Stimulated activated CD8-positive, alpha-beta memory T cell treated with anti-CD3 and anti-CD28 coated beads, Interleukin-15, amount 100 ng/mL, for 1 hour (primary cell): ENCODE measurements at places on chromosomes 6 and 20.

GRCh38 chr6:24931296-24931695 is 4.5 kb downstream of the RIPOR2 start:
- no peak for DNase-seq

DNA sequence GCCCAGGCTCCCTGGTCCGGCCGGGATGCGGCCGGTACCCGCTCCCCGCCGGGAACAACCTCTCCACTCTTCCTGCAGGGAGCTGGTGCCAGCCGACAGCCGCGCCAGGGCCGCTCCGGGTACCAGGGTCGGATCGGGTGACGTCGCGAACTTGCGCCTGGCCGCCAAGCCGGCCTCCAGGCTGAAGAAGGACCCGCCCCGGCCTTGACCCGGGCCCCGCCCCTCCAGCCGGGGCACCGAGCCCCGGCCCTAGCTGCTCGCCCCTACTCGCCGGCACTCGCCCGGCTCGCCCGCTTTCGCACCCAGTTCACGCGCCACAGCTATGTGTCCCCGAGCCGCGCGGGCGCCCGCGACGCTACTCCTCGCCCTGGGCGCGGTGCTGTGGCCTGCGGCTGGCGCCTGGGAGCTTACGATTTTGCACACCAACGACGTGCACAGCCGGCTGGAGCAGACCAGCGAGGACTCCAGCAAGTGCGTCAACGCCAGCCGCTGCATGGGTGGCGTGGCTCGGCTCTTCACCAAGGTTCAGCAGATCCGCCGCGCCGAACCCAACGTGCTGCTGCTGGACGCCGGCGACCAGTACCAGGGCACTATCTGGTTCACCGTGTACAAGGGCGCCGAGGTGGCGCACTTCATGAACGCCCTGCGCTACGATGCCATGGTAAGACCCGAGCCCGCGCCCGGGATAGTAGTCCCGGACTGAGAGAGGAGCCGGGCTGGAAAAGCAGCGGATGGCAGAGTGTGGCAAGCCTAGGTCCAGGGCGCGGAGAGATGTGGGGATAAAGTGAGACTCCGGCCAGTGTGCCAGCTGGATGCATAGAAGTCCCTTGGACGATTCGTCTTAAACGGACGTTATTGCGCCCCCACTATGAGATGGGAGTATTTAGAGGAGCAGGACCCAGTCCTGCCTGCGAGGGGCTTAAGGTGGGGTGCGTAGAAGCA is at the start of gene NT5E:
NT5E (plus strand) TSS at position 266 of the 942 bp plus-strand sequence; CDS start at position 323, 57 bp downstream.
- no peak for DNase-seq

DNA sequence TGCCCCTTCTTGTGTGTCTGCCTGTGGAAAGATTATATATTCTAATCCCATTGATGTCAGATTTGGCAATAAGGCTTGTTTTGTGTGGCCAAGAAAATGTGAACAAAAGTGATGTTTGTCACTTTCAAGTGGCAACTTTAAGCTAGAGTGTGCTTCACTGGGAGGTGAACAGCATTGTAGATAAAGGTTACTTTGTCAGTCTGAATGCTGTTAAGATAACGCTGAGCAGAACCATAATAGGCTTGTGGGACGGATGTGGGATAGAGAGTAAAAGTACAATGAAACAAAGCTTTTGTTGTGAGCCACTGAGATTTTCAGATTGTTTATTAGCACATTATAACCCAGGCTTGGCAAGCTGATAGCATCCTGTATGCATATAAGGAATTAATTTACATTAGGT is 303.8 kb upstream of the MAN1A1 start:
- DNase-seq = no peak

GRCh38 chr6:35454391-35455110 is 2.4 kb downstream of the FANCE start:
- no peak for DNase-seq

DNA sequence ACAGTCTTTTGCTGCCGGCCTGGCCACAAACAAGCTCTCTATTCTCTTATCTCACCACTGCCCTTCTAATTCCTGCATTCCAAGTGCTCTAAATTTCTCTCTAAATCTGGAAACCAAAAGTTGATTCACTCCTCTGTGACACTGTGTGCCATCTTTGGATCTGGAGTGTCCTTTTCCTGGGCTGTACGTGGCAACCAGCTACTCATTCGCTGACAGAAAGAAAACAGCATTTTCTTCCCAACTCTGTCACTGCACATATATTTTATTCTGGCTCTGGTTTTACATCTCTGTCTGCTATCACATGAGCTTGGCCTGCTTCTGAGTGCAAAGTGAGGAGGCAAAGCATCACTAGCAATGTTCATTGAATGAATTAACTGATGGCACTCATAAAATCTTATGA is 397.2 kb upstream of the MAP3K7 start:
- no peak for DNase-seq

DNA sequence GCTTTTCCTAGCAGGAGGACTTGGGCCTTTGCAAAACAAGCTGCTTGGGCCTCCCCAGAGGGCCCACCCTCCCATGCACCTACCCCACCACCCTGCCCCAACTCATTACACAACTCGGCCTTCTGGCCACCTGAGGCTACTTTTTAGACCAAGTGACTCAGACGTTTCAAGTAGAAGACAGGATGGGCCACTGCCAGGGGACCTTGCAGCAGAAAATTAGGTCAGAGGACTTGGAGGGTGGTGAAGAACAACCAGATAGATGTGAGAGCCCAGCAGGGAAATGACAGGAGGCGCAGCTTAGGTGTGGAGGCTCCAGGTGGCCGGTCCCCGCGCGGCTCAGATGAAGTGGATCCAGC is 1.4 kb downstream of the PPP1R3D start:
- no peak for DNase-seq

- no peak for DNase-seq
Observed at GRCh38 chr20:57335392-57335791, 5.8 kb downstream of the SPO11 start.

GRCh38 chr20:24462460-24463010 is 6.9 kb upstream of the SYNDIG1 start:
- DNase-seq = no peak

DNA sequence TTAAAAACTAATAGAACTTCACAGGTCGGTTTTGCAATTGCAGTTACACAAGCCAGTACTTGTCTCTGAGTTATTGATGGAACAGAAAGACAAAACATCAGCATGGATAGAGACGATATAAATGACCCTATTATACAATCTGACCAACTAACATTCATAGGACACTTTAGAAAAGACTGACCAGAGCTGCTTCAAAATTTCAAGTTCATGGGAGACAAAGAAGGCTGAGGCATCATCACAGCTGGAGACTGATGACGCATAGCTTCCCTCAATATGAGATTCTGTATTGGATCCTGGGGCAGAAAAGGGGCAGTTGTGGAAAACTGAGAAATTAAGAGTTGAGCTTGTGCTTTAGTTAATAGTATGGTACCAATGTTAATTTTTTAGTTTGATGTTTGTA is 174.0 kb downstream of the THBS2 start:
- no peak for DNase-seq

- DNase-seq = no peak
Observed at GRCh38 chr6:43719511-43719910, 31.9 kb upstream of the MRPS18A start.

DNA sequence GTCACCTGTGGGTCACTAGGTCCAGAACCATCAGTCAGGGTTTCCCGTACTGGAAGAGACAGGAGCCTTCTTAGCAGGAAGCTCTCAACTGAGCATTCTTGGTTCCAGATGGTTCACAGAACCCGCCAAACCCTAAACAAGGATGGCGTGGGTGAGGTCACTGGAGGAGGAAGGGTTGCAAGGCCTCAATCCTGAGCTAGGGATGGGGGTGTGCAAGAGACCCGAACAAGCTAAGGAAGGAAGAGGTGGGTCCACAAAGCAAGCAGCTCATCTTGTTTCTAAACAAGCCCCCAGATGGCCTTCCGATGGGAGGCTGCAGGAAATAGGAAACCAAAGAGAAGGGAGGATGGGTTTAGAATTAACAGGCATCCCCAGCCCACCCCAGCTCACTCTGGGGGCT is 92.7 kb downstream of the PREX1 start:
- DNase-seq = no peak

- DNase-seq = no peak
Observed at GRCh38 chr6:22892452-22892851, 323.1 kb downstream of the HDGFL1 start.

GRCh38 chr20:4195499-4195898 is 180.1 kb upstream of the RNF24 start:
- DNase-seq = no peak

- no peak for DNase-seq
Observed at GRCh38 chr20:1894951-1895673, at the start of gene SIRPA. TSS of gene SIRPA (plus strand) at chr20:1895407. CDS start at chr20:1895448, 41 bp downstream.

DNA sequence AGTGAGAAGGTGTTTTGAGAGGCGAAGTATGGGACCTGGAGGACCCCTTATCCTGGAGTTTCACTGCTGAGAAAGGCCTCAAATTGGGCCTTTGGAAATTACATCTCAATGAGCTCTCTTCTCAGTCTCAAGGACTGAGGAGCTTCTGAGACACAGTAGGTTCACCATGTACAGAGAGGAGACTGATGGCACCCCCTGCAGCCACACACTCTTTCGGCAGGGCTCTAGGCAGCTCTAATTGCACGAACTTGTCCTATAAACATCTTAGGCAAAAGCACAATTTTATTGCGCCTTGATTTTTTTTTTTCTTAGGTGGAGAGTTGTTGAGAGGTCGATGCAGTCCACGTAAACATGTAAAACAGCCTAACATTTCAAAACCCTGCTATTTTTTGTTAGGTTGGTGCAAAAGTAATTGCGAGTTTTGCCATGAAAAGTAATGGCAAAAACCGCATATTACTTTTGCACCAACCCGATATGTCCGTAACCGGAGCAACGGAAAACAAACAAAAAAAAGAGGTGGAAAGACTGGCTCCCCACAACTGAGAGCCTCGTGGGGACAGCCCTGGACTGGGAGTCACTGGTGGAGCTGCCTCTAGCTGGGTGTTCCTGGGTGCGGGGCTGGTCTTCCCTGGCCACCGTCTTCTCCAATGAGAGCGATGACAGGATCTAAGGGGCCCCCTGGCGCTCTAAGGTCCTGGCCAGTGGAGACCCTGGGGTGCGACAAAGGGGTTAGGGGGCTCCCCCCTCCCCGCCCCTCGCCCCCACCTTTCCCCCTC is 84.0 kb upstream of the EYA2 start:
- DNase-seq = no peak

- DNase-seq = no peak
Observed at GRCh38 chr6:93218096-93218495, 201.3 kb downstream of the EPHA7 start.

- no peak for DNase-seq
Observed at GRCh38 chr6:106974999-106975737, 639 bp upstream of the CD24 start.

DNA sequence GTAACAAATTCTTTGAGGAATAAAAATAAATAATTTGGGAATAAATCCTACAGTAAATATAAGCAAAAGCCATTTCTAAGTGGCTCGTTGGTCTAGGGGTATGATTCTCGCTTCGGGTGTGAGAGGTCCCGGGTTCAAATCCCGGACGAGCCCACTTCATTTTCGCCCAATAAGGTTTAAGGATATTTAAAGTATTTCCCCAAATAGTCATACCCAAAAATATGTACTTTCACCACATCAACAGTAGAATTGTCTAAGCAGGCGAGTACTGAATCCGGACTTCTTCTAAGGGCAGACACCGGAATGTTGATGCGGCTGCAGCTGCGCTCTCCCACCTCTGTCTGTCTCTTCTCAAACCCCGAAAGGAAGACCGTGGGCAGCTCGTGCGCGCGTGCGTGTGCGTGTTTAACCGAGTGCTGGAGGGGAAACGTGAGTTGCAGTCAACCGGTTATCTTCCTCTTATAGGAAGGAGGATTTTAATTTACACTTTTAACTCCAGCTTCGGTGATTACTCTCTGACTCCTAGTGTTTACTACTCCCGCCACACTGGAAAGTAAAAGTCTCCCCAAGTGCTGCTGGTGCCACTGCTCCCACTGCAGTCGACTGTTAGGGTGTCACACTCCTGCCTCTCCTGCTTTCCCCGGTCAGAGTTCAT is 155.7 kb upstream of the PRSS16 start:
- DNase-seq = no peak

DNA sequence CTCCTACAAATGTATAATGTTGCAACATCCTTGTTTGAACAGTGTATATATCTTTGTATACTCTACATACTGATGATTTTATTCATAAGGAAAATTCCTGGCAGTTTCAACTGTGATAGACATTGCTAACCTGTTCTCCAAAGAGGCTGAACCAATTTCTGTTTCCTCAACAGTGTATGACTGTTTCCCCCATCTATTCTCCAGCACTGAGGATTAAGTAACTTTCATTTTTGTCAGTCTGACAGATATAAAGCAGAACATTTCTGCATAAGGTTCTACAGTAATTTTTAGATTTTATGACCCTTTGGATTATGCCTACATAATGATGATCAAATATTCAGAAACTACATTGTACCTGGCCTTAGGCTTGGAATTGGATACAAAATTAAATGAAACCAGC is 9.9 kb downstream of the PPP1R16B start:
- DNase-seq = no peak

DNA sequence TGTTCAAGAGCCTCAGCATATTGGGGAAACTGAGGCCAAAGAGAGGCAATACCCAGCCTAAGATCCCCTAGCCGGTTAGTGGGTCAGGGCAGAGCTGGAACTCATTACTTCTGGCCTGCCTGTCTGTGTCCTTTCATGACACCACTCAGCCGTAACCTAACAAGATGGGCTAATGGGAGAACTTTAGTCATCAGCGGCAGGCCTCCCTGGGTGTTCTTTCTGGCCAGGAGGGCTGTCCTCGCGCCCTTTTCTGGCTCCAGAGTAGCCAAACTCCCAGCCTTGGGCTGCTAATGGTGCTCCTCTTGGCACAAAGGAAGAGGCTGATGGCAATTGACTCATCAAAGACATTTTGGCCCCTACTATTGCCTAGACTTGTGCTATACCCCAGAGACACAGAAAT is 76.6 kb downstream of the NCR2 start:
- no peak for DNase-seq

DNA sequence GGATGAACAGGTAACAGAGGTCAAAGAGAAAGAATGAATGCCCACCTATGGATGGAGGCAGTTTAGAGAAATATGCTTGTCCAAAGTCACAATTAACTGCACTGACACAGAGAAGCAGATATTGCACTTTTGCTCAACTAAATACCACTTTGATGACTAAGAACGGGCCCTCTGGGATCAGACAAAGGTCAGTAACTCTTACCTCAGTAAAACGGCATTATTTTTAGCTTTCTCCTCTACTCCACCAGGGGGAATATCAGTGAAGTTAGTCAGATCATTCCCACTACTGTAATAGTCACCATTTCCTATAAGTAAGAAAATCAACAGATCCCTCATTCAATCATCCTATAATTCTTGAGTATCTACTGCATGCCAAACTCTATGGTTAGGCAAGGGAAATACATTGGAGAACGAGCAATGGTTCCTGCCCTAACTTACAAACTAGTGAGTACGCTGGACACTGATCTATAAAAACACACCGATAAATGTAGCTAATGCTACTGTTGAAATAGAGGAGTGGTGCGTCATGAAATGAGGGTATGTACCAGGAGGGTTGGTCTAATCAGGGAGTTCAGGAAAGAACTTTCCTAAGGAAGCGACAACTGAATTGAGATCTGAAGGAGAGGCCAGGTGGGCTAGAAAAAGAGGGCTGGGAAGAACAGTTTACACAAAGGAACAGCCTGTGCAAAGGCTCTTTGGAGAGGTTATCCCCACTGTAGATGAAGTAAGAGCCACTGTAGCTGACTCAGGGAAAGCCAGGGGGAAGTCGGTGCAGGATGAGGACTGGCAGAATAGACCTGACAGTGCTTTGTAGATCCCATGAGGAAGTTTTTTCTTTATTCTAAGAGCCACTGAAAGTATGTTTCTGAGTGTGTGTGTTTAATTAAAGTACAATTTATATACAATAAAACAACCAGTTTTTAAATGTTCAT is 9.2 kb downstream of the ECI2 start:
- no peak for DNase-seq
